Astrocyte of the spinal cord (primary cell): ENCODE measurements at places on chromosomes 3 and 15.

- DNase-seq: no peak
Measured at GRCh38 chr15:29170521-29170920, 99.1 kb downstream of the NSMCE3 start.

DNA sequence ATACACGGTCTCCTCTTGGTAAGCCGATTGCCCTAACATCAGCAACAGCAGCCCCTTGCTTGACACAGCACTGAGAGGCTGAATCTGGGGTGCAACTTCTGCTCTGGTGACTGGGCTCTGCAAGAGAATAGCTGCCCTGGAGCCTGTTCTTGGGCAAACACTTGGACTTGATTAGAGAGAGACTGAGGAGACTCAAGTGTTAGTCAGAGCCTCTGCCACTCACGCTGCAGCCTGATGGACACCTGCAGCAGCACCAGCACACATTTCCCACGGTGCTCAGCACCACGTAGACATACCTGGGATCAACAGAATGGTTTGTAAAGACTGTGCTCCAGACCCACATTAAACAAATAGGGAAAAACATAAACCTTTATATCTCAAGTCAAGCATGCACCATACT lies 35.8 kb upstream of the UMPS start:
- DNase-seq: no peak

- no peak for DNase-seq
Measured at GRCh38 chr3:67067251-67067650, 69.1 kb downstream of the KBTBD8 start.

- no peak for DNase-seq
Measured at GRCh38 chr3:78049521-78049920, 1009.6 kb downstream of the ROBO2 start.

DNA sequence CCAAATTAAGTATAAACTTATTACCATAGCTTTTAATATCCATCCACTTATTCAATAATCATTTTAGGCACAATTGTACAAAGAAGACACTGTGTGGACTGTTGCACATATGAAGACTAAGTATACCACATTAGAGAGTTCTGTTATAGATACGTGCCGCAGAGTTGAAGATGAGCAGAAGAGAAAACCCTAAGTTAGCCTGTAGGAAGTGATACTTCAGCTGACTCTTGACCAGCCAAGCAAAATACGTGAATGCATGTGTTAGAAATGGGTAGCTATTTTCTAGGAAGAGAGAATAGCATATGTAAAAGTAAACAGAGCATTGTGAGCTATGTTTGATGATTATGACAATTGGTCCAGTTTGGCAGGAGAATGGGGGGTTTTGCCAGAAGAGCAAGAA lies 272.0 kb upstream of the ATP11B start:
- DNase-seq: no peak

DNA sequence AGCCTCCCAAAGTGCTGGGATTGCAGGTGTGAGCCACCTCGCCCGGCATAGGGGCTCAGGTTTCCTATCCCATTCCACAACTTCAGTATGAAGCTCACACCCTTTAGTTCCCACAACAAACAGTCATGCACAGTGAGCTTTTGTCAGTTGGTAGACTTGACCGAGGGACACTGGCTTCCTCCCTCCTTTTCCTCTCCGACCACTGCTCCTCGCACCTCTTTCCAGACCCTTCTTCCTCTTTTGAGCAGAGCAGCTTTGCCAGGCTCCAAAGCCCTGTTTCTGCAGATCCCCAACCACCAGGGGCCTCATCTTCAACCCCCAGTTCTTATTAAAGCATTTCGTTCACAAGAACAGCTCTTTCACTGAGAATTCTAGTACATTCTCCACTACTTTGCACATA lies 12.7 kb upstream of the CILP start:
- DNase-seq: no peak

DNA sequence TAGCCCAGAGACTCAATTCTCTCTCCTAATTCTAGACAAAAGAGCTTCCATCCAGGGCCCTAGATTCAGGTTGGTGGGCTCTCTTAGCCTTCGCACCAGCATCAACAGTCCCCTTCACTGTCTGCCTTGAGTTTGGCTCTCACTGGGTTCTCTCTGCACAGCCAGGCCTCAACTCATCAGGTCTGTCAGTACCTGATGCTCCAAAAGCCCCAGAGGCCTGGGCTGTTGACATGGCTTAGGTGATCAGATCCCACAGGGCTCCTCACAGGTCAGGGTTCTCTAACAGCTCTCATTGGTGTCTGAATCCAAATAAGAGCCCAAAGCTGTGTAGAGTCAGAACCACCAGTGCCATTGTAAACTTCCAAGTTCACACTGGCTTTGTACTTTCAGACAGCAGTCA lies 206.6 kb upstream of the PPP2R3A start:
- no peak for DNase-seq

- no peak for DNase-seq
Measured at GRCh38 chr3:17990390-17990789, 248.0 kb upstream of the TBC1D5 start.

- DNase-seq: no peak
Measured at GRCh38 chr15:87502173-87502572, 754.4 kb downstream of the NTRK3 start.

DNA sequence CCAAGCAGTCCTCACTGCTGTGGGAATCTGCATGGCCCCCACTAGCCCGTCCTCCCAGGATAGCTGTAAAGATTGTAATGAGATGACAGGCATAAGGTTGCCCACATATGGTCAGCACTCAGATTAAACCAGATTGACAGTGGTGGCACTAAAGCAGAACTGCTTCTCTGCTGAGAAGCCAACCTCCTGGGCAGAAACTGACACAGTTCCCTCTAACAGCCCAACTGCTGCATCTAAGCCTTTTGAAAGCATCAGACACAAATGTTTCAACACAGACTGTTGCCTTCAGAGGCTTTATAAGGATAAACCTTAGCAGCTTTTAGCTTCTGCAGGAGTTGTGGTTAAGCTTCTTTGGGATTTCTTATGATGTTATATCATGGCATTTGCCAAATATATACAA lies 13.0 kb downstream of the DCLK3 start:
- DNase-seq: no peak
